ENCODE measurements at places on chromosomes 3 and 15.

DNA sequence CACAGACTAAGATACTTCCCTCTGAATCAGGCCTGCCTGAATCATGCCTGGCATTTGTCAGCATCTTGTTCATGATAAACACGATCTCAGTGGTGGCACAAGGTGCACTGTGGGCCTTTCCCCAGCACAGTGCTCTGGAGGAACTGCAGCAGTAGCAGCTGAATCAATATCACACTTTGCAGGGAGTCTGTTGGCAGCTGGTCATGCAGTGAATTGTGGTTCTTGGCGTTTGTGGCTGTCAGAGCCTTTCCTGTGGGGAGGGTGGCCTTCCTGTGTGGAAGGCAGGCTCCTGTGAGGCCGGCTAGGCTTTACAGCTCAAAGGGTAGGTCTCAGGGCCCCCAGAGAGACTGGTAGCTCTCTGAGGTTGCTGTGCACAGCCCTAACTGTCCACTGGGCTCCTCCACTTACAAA is 54.4 kb upstream of the TLE3 start:
- DNase-seq: no peak

DNA sequence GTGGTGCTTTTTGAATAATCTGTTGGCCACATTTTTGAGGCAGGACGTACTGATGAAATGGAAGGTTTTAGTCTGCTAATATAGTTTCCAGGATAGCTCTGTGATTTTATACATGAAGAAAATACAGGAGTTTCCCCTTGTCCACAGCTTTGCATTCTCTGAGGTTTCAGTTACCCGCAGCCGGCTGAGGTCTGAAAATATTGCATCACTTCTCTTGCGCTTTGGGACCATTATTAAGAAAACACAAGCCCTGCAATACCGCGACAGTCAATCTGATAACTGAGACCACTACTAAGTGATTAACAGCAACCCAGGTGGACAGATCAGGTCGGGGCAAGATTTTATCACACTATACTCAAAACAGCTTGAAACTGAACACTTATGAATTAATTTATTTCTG is 33.0 kb downstream of the BLM start:
- DNase-seq: no peak

DNA sequence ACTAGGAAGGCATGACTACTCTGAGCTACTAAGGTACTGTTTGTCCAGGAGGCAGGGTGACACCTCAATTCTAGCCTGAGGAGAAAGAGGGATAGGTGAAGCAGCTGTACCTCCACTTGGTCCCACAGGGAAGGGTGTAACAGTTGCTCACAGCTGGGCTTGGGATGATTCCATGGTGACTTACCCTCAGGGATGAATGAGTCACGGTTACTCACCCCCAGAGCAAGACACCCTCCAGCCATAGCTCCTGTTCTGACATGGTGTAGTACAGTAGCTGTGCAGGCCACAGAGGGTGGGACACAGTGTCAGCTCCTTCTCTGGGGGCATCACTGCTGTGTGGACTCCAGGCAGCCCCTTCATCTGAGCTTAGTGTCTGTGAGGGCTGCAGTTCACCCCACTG is 868.6 kb upstream of the SEMA6D start:
- peak; percentile 21 for DNase-seq

- DNase-seq: no peak
Observed at GRCh38 chr15:23760024-23760423, 72.9 kb upstream of the NDN start.

DNA sequence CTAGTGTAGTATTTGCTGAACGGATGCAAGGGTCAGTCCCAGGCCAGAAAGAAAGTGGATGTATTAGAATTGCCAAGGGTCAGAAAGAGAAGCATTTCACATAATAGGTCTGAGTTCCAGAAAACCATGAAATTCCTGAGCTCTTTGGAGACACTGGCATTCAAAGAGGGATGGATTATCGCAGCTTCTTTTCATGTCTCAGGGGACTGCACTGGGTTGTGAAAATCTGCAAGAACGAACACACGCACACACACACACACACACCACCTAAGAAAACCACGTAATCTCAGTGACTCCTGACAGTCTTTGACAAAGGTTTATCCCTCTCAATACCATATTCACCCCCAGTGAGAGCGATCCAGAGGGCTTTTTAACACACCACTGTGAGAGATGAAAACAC is 57.9 kb downstream of the TIPARP start:
- DNase-seq: no peak

DNA sequence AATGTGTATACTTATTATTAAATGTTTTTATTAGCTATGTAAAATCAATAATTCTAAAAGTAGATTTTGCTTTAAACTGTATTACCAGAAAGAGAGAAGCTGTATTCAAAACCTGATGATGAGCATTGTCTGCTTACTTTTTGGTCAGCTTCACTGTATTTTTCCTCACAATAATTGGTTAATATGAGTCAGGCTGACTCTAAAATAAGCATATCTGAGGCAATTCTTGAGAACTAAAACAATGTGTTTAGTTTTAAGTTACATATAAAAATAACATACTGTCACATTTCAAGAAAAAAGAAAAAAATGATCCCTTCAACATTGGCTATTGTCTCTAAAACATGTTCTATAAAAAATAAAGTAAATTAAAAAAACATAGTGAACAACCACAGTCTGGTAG is 66.1 kb downstream of the EPHA3 start:
- DNase-seq: peak; percentile 5
